ENCODE measurements at places on chromosomes 13 and 19.
A peak's percentile ranks its signal among the peaks of the same experiment; 100 is the strongest.

GRCh38 chr13:71618159-71618558, 248.8 kb downstream of the DACH1 start:
- no peak for DNase-seq

DNA sequence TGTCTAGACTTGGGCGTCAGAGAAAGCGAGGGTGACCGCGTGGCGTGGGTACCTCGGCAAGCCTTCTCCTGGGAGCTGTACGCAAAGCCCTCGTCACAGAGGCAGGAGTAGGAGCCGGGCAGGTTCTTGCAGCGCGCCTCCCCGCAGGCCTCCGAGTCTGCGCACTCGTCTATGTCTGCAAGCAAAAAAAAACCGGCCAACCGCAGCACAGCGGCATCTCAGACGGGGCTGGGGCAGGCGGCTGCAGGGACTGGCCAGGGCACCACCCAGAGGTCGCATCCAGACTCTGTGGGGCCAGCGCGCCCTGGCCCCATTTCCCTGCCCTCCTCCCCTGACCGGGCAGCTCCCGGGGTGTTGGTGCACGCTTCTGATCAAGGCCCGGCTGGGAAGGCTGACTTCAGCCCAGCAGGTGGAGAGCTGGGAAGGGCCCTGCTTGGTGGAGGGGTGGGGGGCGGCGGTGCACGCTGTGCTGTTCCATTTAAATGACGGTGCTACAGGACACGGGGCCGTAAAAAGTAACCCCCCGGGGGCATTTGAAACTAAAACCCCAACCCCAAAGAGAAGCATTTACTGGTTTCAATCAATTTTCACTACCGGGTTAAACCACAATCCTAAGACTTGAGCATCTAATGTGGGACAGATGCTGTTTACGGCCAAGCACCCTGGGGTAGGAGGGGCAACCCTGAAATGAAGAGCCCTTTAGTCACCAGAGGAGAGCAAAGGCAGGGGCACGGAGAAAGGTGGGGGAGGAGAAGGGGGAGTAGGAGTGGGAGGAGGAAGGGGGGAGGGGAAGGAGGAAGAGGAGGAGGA, 28.2 kb downstream of the GAS6 start:
- no peak for DNase-seq

DNA sequence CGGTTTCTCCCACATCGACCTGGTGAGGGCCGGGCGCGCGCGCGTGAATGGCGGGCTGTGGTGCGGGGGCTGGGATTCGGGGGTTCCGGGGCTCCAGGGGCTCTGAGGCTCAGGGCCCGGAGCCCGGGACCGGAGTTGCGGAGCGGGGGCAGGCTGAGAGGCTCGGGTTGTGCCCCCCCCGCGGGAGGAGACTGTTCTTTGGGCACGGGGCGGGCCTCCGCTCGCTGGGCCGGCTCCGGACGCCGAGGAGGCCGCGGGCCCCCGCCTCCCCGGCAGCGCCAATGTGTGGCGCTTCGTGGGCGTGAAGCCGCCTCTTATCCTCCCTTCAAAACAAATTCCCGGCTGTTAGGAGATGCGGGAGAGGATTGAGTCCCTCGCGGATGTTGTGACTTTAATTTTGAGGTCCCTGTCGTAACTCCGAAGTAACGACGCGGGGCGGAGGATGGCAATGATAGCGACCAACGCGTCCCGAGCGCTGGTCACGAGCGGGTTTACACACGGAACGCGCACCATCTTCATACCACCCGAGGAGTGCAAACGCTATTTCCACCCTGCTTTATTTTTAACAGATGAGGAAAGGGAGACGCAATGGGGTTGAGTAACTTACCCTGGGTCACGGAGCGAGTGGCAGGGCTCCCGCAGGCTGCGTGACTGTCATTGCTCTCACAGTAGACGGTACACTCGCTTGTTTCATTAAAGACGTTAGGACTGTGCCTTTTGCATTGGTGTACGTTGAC, 536 bp downstream of the UBA2 start:
- peak; percentile 41 for DNase-seq

DNA sequence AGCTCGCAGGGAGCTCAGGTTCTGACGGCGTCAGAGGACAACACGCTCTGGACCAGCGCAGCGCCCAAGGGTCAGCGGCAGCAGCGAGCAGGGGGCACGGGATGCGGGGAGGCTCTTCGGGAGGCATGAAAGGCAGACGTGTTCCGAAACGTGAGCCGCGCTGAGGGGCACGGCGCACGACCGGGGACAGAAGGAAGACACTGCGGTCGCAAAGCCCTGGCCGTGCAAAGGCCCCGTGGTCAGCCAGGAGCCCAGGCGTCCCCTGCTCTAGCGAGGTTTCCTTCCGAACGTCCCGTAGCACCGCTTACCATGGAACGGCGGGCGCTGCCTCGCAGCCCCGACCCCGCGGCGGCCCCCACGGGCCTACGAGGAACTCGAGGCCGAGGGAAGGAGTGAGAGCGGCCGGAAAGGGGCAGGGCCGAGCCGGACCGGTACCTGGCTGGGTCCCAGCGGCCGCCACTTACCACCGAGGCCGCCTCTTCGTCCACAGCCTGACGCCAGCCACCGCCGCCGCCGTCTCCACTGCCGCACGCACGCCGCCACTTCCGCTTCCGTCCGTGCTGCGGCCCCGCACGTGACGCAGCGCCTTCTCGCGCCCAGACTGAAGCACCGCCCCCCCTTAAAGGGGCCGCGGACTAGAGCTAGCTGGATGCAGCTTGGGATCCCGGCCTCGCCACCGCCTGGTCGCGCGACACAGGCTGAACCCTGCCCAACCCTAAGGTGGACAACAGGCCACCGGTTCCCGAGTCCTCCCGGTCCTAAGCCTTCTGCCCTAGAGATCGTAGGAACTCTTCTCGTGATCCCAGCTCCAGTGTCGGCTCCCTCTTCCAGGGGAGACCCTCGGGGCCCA, 9.4 kb downstream of the ABHD17A start:
- DNase-seq, result peak; percentile 92

GRCh38 chr19:8441725-8442544, 2.8 kb upstream of the HNRNPM start:
- no peak for DNase-seq

GRCh38 chr19:12293777-12294248, 870 bp downstream of the ZNF44 start:
- peak; percentile 65 for DNase-seq

DNA sequence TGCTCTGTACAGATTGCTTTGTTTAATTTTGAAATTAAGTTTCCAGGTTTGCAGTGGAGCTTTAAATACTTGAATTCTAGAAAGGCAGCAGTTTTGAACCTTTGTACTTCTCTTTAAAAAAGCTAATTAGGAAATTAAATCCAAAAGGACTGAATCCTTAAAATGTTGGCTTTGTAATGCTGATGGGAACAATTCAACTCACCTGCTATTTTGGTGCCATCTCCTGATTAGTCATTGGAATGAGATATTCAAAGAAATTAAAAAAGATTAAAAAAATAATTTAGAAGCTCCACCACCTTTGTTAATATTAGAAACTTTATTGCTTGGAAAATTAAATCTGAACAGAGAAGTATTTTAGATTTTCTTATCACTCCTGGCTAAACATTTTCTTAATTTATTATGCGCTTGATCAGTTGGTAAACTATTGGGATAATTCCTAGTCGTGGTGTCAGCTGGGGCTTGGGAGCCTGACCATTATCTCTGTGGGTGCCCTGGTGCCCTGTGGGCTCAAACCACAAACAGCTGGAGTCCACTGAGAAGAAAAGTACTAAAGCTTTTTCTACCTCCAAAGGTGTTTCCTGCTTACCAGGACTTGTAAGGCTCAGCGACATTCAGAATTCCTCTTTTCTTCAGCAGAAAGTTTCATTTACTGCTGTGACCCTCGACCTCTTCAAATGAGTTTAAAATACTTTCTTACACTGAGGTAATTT, 540.4 kb downstream of the DIAPH3 start:
- DNase-seq, result no peak

DNA sequence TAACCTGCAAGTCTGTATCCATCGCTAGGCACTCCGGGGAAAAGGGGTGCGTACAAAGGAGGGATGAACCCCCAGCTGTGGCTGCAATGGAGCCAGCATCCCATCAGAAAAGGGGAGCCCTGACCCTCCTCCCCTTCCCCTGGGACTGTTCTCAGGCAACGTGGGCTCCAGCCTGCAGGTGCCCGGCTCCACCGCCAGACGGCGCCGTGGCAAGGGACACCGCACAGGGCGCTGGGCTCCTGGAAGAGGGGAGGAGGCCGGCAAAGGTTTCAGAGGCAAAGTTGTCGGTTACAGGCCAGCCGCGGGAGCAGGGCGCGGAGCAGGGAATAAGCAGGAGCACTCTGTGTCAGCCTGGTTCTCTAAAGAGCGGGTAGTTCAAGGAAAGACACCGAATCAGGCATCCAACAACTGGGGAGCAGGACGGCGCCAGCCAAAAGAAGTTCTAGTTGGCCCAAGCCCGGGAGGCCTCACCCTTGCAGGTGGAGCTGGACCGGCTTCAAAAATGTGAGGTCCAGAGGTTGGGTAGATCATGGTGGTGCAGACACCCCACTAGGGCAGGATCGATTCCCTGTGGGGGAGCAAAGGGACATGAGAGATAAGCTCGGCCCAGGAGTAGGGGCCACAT, 53.0 kb upstream of the ATP12A start:
- no peak for DNase-seq

GRCh38 chr19:16069813-16070365, 6.4 kb upstream of the TPM4 start:
- no peak for DNase-seq

DNA sequence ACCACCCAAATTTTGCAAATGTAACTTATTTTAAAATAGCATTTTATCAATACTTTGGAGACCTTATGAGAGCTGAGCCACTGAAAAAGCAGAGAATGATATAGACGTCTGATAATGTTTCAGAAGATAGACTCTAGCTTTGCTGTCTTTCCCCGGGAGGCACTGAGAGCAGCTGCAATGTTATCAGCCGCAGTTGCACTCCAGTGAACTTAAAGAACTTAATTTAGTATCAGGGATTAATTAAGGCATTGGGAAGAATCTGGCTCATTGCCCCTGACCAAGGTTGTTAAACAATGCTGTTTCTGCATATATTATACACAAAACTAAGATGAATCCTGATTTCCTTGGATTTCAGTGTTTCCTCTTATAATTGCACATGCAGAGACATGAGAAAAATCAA, 75.7 kb upstream of the SGCG start:
- no peak for DNase-seq

DNA sequence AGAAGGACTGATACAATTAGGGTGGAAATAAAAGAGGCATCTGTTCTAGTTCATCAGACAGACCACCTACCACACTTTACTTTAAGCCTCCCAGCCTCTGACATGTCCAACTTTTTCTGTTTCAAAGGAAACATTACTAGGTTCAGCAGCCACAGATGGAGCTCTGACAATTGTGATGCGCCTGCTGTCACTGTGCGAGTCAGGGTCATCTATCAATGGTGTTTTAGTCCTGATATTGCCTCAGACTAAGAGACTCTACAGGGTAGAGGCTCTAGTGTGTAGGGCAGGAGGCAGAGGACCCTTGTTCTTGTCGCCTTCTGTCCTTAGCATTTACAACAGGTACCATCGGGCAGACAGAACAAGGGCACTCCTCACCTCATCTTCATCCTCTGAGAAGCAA, 685.0 kb upstream of the SGCG start:
- no peak for DNase-seq

DNA sequence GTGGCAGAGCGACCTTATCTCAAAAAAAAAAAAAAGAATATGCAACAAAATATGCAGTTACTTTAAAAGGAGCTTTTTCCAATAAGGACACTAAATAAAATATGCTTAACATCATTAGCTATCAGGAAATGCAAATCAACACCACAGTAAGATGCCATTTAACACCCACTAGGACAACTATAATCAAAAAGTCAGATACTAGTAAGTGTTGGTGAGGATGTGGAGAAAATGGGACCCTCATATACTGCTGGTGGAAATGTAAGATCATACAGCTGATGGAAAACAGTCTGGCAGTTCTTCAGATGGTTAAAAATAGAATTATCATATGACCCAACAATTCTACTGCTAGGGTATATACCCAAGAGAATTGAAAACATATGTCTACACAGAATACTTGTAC, 24.5 kb upstream of the AKT2 start:
- DNase-seq, result no peak

DNA sequence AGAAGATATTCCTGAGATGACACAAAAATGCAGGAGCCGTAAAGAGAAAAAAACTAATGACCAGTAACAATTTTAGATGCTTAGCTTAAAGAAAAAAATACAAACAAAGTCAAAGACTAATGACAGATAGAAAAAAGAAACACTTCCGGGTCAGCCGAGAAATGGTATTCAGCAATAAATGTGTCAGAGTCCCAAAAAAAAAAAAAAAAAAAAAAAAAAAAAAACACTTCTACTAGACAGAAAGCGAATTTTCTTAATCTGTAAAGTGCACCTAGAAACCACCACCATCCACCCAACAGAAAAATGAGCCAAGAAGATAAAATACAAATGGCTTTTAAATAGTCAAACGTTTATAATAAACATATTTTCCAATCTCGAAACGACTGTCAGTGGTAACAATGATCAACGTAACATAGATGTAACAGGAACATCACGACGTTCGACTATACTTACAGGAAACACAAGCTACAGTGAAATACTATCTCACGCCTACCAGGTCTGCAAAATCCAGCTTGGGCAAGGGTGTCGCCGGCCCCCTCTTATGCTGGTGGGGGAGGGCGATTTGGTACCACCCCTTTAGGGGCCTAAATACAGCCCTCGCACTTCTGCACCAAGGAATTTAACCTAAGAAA, 10.6 kb downstream of the ABHD17A start:
- DNase-seq, result no peak

- DNase-seq, result no peak
Observed at GRCh38 chr13:61286148-61286745, 129.4 kb downstream of the PCDH20 start.

- DNase-seq, result peak; percentile 32
Observed at GRCh38 chr19:17719730-17720400, 585 bp downstream of the MAP1S start.

GRCh38 chr13:38661010-38661675, 25.7 kb upstream of the FREM2 start:
- DNase-seq, result no peak

- DNase-seq, result no peak
Observed at GRCh38 chr19:8030960-8031359, 21.6 kb upstream of the CCL25 start.

- DNase-seq, result no peak
Observed at GRCh38 chr13:97327506-97328221, 105.5 kb downstream of the MBNL2 start.

GRCh38 chr19:55088543-55089341, 13.1 kb downstream of the EPS8L1 start:
- peak; percentile 89 for DNase-seq

DNA sequence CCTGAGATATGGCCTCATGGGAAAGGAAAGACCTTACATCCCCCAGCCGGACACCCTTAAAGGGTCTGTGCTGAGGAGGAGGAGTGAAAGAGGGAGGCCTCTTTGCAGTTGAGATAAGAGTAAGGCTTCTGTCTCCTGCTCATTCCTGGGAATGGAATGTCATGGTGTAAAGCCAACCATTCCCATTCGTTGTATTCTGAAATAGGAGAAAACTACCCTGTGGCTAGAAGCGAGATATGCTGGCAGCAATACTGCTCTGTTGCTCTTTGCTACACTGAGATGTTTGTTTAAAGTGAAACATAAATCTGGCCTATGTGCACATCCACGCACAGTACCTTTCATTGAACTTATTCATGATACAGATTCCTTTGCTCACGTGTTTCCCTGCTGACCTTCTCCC, 783 bp upstream of the ZNF587B start:
- DNase-seq, result no peak

- no peak for DNase-seq
Observed at GRCh38 chr13:63190219-63190618, 1774.6 kb upstream of the PCDH20 start.
